Subcutaneous adipose tissue (tissue), 4 donors: ENCODE measurements at places on chromosomes 13 and 19. TPM values are rescaled to one million over a fixed set of nuclear protein-coding genes. Genes with fewer than 3 reads are reported as not detected.

LILRB2 gene
- 9.3 TPM for total RNA-seq

CCDC8 gene
- total RNA-seq: 0.49 TPM

MTUS2 gene
- total RNA-seq: not detected

NALCN gene
- total RNA-seq: 0.17 TPM

GPR183 gene
- total RNA-seq: 185 TPM

CD70 gene
- total RNA-seq: not detected

PRODH2 gene
- total RNA-seq: not detected

MBD3L3 gene
- total RNA-seq: not detected

DNAAF3 gene
- not detected for total RNA-seq

BRCA2 gene
- 3.4 TPM for total RNA-seq

KCNJ14 gene
- 0.82 TPM for total RNA-seq

GARIN5A gene
- not detected for total RNA-seq

DACT3 gene
- total RNA-seq: not detected

ZNF492 gene
- 0.44 TPM for total RNA-seq

RNF113B gene
- not detected for total RNA-seq

SWSAP1 gene
- 1.0 TPM for total RNA-seq

TRAPPC6A gene
- 25.5 TPM for total RNA-seq

TMEM255B gene
- 6.8 TPM for total RNA-seq

KIR3DL1 gene
- not detected for total RNA-seq

APLP1 gene
- total RNA-seq: 1.3 TPM

GNG8 gene
- total RNA-seq: not detected

HCST gene
- total RNA-seq: not detected

ZNF773 gene
- 16.5 TPM for total RNA-seq

TBXA2R gene
- 4.0 TPM for total RNA-seq

RPL13A gene
- total RNA-seq: 3,087 TPM

PRSS57 gene
- not detected for total RNA-seq

SHISA7 gene
- total RNA-seq: not detected

TEX29 gene
- not detected for total RNA-seq

CCL25 gene
- not detected for total RNA-seq

WDR87 gene
- total RNA-seq: not detected

SUGP2 gene
- total RNA-seq: 59.5 TPM

PSG2 gene
- total RNA-seq: not detected

ZNF845 gene
- 8.3 TPM for total RNA-seq

PSG3 gene
- not detected for total RNA-seq

PDE4C gene
- not detected for total RNA-seq

RAB20 gene
- total RNA-seq: 35.4 TPM

WTIP gene
- total RNA-seq: 16.3 TPM

C19orf38 gene
- 5.1 TPM for total RNA-seq

RNF225 gene
- total RNA-seq: not detected

NTF4 gene
- total RNA-seq: not detected

OR7C1 gene
- total RNA-seq: not detected

ZNF331 gene
- total RNA-seq: 32.4 TPM

GNG7 gene
- 0.44 TPM for total RNA-seq

FGF22 gene
- total RNA-seq: not detected

SERP2 gene
- total RNA-seq: 3.1 TPM

CPAMD8 gene
- total RNA-seq: 6.8 TPM

HPN gene
- 1.8 TPM for total RNA-seq
